ENCODE measurements at places on chromosomes 11 and 22.

GRCh38 chr11:3203221-3204043 is 15.2 kb downstream of the MRGPRG start:
- no peak for DNase-seq

GRCh38 chr11:103110391-103110790 is 1.2 kb downstream of the DYNC2H1 start:
- no peak for DNase-seq

DNA sequence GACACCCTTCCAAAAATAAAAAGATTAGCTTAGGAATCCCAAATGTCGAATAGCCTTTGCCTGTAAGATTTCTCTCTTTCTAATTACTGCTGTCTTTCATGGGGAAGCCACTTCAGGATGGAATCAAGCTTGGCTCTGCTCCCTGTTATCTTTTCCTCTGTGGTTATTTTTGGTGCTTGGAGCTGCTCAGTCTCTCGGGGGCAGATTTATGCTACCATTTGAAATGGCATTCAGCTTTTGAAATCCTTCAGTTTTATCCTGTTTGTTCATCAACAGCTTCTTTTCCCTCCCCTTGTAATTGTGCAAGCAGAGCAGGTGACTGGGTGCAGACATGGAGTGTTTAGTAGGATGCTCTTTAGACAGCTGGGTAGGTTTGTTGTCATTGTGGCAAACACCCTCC is 111.0 kb downstream of the DBX1 start:
- DNase-seq = no peak

DNA sequence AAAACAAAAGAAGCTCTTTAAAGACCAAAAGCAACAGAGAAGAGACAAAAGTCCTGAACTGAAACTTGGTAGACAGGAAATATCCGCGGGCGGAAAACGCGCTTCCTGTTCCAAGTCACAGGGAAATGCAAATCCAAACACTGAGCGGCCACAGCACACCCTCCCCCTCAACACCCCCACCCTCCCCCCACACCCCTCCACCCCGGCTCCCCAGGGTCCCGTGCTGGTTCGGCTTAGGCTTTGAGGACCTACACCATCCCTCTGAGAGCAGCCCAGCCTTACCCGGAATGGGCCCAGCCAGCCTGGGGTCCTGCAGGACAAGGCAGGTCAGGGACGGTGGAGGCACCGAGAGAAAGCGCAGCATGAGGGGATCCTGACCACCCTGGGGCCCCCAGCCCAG is 160.4 kb downstream of the BRD1 start:
- no peak for DNase-seq

- no peak for DNase-seq
Measured at GRCh38 chr11:97157221-97157740, 767.5 kb downstream of the JRKL start.

DNA sequence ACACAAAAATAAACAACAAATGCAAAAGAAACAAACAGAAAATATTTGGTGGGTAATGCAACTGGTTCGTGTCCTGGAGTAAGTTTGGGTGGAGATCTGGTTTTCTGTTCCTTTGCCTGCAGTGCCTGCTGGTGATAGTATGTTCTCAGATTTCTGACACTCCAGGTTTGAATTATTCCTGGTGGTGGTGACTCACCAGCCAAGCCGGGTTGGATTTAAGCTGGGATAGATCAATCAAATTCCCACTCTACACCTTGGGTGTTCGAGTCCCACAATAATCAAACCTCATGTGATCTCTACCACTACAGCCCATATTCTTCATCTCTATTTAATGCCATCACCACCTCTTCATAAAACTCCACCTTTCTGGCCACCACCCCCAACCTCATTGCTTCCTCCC is 421.8 kb downstream of the NTM start:
- no peak for DNase-seq

- no peak for DNase-seq
Measured at GRCh38 chr22:32646476-32646875, 155.0 kb upstream of the TIMP3 start.

DNA sequence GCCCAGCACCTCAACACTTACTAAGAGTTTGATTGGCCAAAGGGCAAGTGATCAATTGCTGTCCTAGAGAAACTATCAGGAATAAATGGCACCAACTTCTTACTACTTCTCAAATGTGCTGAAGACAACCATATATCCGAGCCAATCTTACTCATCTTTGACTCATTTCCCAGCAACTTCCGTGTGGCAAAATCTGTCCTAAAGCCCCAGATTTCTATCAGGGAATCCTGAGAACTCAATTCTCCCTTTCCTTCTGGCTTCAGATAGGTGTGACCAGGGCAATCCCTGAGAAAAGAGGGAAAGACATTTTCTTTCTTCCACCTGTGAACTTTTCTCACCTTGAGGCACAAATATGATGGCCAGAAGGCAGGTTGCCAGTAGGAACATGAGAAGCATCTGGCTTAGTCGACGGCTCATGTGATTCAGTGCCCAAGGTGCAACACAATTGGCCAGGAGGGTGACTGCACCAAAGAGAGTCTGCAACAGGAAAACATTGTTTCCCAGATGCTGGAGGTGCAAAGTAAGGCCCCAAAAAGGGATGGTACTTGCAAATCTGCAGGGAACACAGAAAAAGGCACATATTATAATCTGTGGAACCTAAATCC is 21.8 kb upstream of the SLC22A24 start:
- no peak for DNase-seq

GRCh38 chr11:34640050-34640923 is 19.4 kb downstream of the EHF start:
- peak; percentile 47 for DNase-seq

DNA sequence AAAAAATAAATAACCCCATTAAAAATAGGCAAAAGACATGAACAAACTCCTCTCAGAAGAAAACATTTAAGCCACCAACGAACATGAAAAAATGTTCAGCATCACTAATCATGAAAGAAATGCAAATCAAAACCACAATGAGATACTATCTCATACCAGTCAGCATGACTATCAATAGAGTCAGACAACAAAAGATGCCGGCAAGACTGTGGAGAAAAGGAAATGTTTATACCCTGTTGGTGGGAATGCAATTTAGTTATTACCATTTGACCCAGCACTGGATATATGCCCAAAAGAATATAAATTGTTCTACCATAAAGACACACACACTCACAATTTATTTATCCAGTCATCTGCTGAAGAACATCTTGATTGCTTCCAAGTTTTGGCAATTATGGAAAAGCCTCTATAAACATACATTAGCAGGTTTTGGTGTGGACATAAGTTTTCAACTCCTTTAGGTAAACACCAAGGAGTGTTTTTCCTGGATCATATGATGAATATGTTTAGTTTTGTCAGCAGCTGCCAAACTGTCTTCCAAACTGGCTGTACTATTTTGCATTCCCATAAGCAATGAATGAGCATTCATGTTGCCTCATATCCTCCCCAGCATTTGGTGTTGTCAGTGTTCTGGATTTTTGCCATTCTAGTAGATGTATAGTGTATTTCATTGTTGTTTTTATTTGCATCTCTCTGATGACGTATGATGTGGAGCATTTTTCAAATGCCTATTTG is 28.0 kb downstream of the OR8D1 start:
- DNase-seq = peak; percentile 65

DNA sequence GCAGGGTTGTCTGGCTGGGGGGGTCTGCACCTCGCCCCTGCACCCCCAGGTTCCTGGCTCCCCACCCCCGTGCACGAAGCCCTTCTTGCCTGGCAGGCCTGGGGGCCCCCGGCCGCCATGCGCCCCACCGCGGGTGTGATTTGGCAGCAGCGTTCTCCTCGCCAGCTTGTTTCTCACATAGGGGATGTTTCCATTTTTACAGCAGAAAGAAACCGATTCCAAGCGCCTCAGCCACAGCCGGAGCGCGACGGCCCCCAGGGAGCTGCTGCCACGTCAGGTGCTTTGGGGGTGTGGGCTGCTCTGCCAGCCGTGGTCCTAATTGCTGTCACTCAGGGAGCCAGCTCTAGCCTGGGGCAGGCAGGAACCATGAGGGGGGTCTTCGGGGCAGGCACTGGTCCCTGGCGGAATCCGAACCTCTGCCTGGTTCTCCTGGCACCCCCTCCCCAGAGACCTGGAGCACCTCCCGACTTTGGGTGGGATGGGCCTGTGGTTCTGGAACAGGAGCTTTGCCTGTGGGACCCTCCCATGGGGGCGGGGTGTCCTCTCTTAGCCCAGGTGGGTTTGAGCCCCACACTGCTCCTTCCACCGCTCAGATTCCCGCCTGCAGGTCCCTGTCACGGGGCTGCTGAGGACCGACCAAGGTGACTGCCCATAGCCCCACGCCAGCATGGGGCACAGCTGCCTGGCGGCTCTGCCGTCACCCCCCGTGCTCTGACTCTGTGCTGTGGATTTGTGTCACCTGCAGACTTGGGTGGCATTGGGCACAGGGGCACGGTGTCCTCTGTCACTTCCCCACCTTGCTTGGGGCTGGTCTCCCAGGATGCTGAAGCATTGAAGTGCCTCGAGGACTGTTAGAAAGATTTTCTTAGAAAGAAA is 54.0 kb downstream of the RTN4R start:
- DNase-seq = no peak

DNA sequence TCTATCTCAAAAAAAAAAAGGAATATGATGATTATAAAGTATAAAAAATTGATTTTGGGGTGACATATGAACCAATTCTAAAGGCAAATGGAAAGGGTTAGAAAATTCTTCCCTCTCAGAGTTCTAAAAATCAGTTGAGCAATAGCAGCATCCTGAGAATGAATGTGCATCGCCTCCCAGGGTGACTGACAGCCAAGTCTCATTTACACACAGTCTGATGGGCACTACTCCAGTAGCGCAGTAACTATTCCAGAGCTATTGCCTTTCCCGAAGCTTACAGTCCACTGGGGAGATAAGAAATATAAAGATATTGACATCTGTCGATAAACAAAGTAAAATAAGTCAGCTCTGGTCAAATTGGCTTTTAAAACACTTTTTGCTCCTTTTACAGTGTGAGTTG is 32.3 kb upstream of the SORL1 start:
- DNase-seq = no peak

DNA sequence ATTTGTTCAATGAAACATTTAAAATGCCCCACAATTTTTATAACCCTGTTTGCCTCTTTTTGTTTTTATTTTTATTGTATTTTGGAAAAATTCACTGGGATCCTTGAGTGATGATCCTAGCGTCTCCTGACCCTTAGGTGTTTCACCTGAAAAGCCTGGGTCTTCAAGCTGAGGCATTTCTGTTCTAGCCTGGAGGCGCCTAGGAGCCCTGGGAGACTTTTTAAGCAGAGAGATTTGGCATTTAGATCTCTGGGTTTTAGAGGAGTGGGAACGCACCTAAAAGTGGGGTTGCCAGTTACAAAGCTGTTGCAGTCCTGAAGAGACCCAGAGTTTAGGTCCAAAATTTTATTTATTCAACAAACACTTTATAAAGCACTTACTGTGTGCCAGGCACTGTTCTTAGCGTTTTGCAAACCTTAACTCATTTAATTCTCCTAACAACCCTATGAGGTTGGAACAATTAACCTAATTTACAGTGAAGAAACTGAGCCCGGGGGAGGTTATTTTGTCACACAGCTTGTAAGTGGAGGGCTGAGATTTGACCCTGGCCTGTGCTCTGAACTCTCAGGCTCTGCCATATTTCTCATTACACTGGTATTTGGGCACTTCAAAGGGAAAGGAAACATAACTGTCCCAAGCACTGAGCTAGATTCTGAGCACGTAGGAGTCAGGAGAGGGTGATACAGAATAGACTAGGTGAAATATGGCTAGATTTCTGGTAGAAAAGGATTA is 834 bp upstream of the FADS1 start:
- DNase-seq = no peak

GRCh38 chr11:76263657-76264056 is 57.4 kb upstream of the WNT11 start:
- DNase-seq = no peak

DNA sequence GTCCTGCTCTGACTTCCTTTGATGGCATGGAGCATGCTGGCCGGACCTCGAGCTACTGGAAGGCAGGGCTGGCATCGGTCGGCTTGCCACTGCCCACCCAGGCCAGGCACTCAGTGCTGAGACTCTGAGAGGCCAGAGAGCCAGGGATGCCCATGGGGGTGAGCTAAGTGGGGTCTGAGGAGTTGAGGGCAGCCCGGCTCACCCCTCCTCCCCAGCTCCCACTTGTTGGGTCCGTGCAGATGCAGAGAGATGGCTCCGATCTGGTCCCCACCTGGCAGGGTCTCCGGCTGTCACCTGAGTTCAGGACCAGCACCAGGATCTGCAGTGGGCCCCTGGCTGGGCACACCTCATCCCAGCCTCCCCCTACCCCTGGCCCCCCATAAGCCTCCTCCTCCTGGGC is 13.3 kb downstream of the LSP1 start:
- DNase-seq = no peak

DNA sequence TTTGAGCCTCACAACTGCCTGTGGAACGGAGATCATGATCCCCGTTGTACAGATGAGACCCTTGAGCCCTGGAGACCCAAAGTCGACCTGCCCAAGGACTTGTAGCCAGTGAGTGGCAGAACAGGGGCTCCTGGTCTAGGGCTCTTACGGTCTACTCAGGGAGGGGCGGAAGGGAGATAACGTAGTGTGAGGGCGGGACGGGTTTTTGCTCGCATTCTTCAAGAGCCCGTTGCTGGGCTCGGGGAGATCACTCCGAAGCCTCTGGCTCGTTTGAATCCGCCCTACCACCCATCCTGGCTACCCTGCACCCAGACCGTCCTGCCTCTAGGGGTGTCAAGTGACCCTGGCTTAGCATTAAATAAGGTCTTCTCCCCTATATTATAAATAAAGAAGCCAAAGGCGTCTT is 639 bp downstream of the CRY2 start:
- no peak for DNase-seq

- DNase-seq = no peak
Measured at GRCh38 chr22:35140879-35141745, 75.2 kb downstream of the ISX start.

DNA sequence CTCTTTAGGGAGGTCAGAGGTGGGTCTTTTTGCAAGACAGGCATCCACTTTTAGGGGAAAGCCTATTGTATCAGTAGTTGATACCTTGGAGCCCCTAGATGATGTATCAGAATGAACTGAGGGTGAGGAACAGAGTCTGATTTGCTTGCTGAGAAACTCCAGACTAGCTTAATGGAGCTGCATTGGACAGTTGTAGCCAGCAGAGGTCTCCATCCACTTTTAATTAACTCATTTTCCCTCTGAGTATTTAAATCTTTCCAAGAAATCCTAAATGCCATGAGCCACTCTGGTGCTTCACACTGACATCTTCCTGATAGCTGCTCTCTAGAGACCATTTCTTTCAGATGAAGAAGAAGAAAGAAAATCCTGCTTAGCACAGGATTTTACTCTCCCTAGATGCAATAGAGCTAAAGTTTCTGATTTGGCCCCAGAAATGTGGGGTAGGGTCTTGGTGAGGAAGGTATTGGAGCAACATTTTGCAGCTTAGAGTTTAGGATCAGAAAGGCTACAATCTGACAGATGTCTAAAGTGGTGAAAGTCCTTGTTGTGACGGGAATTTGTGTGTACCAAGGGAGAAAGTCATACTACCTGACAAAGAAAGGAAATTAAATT is 38.0 kb downstream of the EXT2 start:
- peak; percentile 24 for DNase-seq

DNA sequence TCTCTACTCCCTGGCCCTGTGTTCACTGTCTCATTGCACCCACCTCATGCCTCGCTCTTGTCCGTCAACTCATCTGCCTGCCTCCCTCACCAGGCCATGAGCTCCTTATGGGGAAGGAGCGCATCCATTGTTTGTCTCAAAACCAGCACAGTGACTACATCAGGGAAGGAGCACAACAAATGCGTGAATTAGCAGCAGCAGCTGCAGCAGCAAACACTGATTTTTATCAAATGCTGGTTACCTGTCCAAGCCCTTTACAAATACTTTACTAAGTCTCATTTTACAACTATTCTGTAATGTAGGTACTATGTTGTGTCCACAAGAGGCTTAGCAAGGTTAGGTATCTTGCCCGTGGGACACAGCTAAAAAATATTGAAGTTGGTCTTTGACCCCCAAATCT is 85.9 kb upstream of the PLET1 start:
- DNase-seq = no peak

GRCh38 chr11:24295360-24295759 is 201.5 kb upstream of the LUZP2 start:
- no peak for DNase-seq
